ENCODE measurements at places on chromosomes 5 and 9.

GRCh38 chr5:175479125-175479881, 943 bp downstream of the SFXN1 start:
- DNase-seq = no peak

- DNase-seq = no peak
Measured at GRCh38 chr9:89000371-89000781, 9.1 kb downstream of the S1PR3 start.

DNA sequence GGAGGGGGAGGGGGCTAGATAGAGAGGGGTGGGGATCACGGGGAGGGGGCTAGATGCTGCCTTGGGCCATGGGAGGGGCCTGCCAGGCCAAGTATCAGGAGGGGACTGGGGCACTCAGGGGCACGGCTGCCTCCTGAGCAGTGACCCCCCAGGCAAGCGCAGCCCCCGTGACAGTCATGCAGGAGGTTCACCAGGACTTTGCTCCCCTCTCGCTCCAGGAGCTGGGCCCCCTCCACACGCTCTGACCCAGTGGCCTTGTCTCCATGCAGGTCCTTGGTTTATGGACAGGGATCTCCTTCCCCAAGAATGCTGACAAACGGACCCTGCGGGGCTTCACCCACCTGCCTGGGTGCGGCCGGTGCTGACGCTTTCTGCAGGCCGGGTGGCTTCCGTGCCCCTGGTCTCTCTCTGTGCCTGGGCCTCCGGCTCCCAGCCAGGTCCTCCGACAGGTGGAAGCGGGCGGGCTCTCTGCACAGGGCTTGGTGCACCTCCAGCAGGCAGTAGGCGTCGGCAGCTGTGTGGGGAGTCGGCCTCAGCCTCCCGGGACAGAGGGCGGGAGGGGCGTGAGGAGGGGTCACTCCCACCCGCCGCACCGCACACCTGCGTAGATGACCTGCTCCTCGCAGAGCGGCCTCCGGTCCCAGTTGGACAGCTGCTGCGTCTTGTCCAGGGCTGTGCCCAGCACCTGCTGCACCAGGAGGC, 46.8 kb upstream of the NRARP start:
- no peak for DNase-seq

- no peak for DNase-seq
Measured at GRCh38 chr5:156759156-156759555, 90.9 kb upstream of the PPP1R2B start.

DNA sequence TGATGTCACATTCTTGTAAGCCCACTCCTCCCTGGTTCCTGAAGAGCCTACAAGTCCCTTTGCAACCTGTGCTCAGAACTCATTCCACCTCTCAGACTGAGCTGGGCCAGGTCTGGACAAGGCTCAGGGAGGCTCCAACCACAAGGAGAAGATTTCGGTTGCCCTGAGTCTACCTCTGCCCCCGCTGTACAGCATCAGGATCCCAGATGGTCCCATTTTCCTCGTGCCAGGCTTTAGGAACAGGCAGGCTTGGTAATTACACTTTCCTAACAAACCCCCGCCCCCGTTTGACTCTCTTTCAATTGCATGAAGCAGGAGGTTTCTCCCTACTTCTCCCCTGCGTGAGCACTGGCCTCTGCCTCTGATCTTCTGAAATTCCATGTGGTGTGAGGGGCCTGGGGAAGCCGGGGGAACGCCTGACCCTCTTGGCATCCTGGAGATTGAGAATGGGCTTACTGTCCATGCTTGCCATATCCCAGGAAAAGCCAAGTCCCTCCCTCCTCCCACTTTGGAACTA, 86.9 kb upstream of the CTNNA1 start:
- DNase-seq = no peak

GRCh38 chr5:135589152-135589551, 10.4 kb upstream of the CXCL14 start:
- DNase-seq = no peak

GRCh38 chr5:135055396-135055795, 21.4 kb upstream of the PITX1 start:
- DNase-seq = no peak

DNA sequence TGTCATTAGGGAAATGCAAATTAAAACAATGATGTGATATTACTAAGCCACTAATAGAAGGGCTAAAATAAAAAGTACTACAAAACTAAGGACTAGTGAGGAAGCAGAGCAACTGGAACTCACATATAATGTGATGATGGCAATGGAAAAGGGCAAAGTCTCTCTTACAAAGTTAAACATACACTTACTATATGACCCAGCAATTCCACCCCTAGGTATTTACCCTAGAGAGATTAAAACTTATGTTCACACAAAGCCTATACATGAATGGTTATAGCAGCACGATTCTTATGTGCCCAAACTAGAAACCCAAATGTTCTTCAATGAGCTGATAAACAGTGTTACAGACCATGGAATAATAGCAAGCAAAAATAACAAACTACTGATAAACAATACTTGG, 643.7 kb downstream of the TLE1 start:
- DNase-seq = no peak

DNA sequence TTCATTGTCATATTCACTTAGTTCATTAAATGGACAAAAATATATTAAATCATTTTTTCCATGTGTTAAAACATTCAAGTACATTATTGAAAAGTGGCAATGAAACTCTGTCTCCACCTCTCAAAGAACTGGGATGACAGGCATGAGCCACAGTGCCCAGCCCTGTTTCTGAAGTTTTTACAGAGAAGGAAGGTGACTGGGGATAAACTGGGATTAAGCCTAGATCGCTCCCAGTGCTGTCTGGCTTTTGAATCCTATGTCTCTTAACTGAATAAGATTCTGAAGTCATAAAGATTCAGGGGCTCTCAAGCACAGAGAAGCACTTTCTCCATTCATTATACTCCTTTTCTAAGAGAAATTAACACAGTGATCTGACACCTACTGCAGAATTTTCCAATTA, 88.3 kb downstream of the SLC38A9 start:
- no peak for DNase-seq

- DNase-seq = no peak
Measured at GRCh38 chr5:165404917-165405316, 1899.5 kb downstream of the MAT2B start.

GRCh38 chr5:142998316-142999020, 228.3 kb downstream of the ARHGAP26 start:
- no peak for DNase-seq

GRCh38 chr5:152593388-152593787, 188.3 kb upstream of the NMUR2 start:
- DNase-seq = no peak

- no peak for DNase-seq
Measured at GRCh38 chr5:176542135-176542595, 5.0 kb upstream of the RNF44 start.

- DNase-seq = no peak
Measured at GRCh38 chr5:134595458-134595838, 37.2 kb downstream of the SAR1B start.

- peak; percentile 16 for DNase-seq
Measured at GRCh38 chr5:132979367-132979940, 16.0 kb upstream of the AFF4 start.

- DNase-seq = peak; percentile 31
Measured at GRCh38 chr9:100352201-100352726, 478 bp downstream of the TEX10 start.

- peak; percentile 36 for DNase-seq
Measured at GRCh38 chr5:94776167-94776566, 157.7 kb downstream of the SLF1 start.
